ENCODE measurements at places on chromosomes 7 and 10.
A peak's percentile ranks its signal among the peaks of the same experiment; 100 is the strongest.

- no peak for DNase-seq
Measured at GRCh38 chr10:102870221-102870620, 951 bp downstream of the AS3MT start.

GRCh38 chr10:31583293-31583692 is 264.3 kb downstream of the ZEB1 start:
- no peak for DNase-seq

- DNase-seq: no peak
Measured at GRCh38 chr10:6239213-6239991, 36.7 kb downstream of the PFKFB3 start.

DNA sequence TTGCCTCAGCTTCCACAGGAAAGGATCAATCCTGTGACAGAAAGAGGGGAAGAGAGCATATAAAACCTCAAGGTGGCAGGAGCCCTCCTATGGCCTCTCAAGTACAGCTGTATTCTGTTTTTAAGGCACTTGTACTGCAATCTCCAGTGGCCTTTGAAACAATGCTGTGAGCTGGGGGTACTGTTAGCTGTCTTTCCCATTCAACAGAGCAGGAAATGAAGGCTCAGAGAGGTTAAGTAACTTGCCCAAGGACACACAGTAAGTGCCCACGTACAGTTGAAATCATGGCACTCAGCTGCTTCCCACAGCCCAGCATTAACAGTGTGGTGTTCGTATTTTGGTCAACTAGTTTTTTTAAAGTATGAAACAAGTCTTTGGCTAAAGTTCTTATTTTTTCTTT is 34.0 kb downstream of the DUSP5 start:
- no peak for DNase-seq

DNA sequence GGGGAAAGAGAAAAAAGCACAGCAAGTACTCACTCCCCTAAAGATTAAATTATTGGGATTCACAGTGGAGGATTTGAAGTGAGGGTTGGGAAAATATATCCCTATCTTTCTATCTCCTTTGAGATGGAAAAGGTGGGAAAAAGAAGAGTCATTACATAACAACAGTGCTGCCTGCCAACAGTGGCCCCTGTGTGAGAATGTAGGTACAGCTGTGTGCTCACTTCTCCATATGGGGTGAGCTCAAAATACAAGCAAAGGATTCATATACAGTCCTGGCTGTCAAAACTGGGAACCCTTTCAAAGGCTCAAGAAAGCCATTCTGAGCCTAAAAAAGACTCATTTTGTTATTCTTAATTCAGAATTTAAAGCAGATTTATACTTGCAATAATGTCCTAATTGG is 458.5 kb downstream of the GPAM start:
- DNase-seq: no peak

DNA sequence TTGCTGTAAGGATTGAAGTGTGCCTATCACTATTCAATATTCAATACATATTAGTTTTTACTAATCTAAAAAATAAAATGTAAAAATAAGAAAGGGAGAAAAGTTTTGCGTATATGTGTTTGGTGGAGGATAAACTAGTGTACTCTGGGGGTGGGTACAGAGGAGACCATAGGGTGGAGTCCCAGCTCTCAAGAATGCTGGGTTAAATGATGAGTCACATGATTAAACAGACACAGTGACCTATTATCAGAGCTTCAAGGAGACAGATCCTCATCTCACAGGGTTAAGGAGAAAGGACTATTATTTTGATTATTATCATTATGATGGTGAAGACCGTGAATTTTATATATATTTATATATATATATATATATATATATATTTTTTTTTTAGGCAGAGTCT is 77.5 kb downstream of the AFAP1L2 start:
- DNase-seq: no peak

DNA sequence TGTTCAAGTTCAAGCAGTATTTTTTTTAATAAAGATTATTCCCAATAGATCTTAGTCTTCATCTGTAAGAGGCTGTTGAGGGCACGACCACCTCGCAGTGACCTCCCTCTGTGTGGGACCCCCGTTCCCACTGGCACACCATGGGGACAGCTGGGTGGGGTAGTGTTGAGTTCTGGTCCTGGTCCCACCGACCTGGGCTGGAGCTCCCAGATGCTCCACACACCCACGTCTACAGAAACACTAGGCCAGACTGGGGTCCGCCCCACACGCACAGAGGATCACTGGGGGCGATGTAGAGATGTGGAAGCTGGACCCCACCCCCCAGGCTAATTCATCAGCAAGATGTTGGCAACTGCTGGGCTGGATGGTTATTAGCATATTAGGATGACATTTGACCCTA is 623.6 kb downstream of the PTPRN2 start:
- no peak for DNase-seq

- DNase-seq: no peak
Measured at GRCh38 chr7:142883571-142884285, 1.8 kb downstream of the TRPV6 start.

DNA sequence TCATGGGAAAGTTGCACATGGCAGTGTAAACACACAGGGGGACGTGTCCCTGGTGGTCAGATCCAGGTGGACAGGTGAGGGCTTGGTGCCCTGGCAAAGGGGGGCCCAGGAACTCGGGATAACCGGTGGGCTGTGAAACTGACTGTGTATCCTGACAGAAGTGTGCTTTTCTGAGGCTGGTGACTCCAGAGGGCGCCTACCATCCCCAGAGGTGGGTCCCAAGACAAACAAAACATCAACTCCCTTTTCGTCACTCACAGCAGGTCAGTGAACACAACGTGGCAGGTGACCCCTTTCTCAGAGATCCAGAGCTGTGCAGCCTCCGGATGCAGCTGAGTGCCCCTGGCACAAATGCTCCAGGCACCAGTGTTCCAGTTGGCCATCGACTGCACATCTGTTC is 56.0 kb upstream of the DDC start:
- no peak for DNase-seq

GRCh38 chr7:412313-412710 is 107.3 kb downstream of the PDGFA start:
- peak; percentile 7 for DNase-seq

GRCh38 chr10:70816220-70816894 is 609 bp downstream of the SGPL1 start:
- peak; percentile 67 for DNase-seq

DNA sequence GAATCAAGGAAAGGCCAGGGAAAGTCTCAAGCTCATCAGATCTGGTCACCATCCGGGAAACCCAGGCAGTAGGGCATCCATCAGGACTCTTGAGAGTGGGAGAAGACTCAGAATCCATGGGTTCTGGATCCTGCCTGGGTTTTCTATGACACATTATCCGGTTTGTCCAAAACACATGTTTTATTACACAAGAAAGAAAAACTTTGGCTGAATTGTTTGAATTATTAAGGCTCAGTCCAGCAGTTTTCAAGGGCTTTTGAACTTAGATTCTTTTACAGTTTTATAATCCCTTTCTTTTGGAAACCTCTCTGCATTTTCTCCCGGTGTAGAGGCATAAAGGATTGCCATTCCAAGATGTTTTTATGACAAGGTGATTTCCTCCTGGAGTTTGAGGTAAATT is 528.5 kb upstream of the MGMT start:
- DNase-seq: no peak

DNA sequence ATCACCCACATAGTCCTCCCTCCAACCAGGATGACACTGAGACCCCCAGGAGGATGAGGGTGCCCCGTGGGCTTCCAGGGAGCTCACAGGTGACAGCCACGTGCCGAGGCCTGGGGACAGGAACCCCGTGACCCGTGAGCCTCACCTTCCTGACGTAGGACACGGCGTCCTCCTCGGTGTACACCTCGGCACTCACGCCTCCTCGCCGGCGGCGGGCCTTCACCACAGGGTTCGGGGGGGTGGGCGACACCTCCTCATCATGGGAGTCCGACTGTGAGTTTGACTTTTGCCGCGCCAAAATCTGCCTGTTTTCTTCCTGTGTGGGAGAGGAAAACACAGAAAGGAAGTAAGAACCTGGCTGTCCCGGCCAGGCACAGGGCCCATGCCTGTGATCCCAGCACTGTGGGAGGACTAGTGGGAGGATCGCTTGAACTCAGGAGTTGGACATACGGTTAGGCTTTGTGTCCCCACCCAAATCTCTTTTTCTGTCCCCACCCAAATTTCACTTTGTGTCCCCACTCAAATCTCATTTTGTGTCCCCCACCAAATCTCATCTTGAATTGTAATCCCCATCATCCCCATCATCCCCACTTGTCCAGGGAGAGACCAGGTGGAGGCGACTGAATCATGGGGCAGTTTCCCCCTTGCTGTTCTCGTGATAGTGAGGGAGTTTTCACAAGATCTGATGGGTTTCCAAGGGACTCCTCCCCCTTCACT is 45.9 kb upstream of the DNAAF5 start:
- no peak for DNase-seq

- no peak for DNase-seq
Measured at GRCh38 chr7:11252705-11253272, 279.1 kb downstream of the PHF14 start.

DNA sequence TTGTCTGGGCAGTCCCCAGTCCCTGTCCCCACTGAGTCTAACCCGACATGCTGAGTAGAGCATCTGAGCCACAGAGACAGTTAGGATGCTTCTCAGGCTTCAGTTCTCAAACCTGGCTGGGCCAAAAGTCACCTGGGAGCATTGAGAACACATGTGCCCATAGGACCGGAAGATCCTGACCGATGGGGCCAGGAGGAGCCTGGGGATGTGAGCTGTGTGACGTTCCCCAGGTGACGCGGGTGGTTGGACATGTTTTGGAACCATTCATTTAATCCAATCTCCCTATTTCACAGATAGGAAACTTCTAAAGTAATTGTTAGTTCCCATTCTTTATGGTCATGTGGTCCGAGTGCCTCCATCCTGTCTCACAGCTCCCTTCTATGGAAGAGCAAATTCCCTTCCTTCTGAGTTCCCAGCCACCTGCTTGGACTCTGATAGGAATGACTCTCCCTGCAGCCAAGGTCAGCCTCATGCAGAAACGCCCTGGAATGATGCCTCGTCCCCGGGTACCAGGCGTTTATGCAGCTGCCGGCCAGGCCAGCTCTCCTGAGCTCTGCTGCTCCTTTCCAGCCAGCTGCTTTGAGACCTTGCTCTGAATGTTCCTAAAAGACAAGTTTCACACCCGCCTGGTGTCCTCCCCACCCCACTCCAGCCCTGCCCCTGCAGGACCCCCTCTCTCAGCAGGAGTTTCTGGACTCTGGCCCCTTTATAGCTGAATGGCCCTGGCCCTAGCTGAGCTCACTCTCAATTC is 166.5 kb upstream of the RHEB start:
- DNase-seq: no peak

- DNase-seq: no peak
Measured at GRCh38 chr7:90111-91063, 102.0 kb upstream of the FAM20C start.

GRCh38 chr7:80445351-80445750 is 66.5 kb downstream of the GNAT3 start:
- no peak for DNase-seq

DNA sequence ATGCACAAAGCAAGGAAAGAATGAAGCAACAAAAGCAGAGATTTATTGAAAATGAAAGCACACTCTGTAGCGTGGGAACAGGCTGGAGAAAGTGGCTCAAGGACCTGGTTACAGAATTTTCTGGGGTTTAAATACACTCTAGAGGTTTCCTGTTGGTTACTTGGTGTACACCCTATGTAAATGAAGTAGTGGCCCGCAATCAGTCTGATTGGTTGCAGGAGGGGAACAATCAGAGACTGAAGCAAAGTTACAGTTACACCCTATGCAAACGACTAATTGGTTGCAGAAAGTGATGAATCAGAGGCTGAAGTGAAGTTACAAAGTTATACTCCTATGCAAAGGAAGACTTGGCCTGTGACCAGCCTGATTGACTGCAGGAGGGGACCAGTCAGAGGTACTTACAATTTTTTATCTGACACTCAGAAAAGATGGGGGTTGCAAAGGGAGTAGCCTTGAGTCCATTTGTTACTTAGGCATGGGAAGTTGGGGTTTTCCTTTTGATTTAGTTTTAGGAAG is 3.6 kb upstream of the MTPN start:
- DNase-seq: no peak

GRCh38 chr10:37401225-37401624 is 275.8 kb downstream of the ANKRD30A start:
- DNase-seq: no peak

DNA sequence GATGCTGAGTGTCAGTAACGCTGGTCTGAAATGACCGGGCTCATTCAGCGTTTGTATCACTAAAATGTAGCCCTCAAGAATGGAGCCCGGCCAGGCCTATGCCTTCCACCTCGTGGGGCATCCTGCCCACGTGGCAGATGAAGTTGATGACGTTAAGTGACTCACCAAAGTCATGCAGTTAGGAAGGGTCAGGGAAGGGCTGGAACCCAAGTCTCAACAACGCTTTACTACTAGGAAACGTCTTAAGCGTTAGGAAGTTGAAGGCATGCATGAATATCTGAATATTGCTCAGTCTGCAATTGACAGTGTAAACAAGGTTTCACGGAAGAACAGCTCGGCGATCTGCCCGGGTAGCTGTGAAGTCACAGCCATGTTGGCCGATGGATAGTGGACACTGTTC is 14.0 kb upstream of the UBE3C start:
- no peak for DNase-seq

- no peak for DNase-seq
Measured at GRCh38 chr10:69842882-69843281, 41.2 kb downstream of the COL13A1 start.

DNA sequence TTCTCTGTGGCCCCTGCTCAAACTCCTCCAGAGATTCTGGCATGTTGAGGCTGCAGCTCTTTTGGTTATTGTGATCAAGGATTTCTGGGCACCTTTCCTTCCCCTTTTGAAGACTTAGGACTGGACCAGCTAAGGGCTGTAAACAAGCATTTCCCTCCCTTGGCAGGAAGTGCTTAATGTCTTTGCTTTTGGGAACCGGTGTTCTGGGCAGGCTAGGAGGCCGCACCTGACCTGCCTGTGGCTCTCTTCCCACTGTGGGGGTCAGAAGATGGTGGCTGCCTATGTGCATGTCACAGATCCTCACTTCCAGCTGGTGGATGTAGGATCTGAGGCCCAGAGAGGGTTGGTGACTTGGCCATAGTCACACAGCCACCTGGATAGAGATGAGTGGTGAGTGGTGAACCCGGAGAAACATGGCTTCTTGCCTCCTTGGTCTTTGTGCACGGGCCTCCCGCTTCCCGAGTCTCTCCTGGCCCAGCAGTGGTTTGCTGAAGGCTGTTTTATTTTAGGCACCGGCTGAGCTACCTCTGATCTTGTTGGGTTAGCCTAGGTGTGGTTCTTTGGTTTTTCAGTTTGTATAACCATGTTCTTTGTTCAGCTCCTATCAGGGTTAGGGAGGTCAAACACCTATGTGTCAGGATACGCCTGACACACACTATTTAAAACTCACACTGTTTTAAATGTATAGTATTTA is 82.0 kb downstream of the GRK5 start:
- no peak for DNase-seq
